Fibroblast of mammary gland (primary cell): ENCODE measurements at places on chromosomes 3 and 15.

DNA sequence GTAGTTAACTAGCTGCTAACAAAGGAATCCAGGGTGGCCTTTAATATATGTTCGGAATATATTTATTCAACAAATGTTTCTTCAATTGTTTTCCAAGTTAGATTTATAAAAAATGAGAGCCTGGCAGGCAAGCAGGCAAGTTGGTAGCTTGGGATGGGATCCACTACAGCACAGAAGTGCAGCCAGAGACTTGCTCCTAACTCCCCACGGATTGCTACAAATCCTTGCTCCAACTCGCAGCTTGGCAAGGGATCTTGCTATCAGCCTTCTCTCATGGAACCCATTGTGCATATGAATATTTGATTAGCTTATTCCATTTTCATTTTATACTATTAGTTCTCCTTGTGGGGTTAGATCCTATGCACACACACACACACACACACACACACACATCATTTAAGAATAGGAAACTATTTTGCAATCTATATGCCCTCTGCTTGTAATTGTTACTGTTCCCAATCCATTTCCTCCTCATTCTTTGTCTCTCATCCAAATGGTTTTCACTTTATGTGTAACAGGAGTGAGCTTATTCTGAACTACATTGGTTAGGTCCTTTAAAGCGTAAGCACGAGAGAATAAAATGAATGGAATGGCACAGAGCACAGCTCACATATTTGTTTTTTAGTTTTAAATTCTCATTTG is 505.6 kb downstream of the LPP start:
- DNase-seq, result peak; percentile 19

DNA sequence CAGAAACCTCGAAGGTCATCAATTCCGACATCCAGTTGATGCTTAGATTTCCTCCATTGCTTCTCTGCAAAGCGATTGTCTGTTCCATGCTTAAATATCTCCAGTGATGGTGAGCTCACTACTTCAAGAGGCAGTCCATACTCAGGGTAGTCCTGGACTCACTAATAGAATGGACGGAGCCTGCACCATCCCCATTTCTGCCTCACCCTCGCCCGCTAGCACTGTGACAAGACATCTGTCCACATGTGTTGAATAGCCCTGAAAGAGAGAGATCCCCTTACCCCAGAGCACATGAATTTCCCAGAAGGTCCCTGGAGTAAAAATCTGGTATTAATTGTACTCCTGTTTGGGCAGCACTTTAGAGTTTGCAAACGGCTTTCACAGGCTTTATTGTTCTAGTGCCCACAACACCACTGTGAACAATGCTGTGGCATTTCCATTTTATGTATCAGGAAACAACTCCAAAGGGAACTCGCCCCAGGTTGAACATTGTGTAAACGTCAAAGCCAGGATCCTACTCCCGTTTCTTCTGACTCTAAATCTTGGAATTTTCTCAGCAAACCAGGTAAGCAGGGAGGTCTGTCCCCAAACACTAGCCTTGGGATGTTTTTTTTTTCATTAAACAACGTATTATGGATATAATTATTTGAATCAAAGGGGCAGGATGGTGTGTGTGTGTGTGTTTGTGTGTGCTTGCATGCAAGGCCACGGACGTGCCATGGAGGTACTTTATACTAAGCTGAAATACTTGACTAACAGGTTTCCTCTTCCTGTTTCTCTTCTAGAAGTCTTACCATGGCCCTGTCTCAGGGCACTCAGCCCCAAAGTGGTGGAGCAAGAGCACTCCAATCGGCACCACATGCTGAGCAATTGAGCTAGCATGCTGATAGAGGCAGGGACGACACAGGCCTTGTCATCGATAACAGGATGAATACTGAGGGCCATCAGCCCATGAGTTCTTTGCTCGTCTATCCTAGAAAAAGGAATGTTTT is 198.3 kb downstream of the OPA1 start:
- DNase-seq, result no peak

DNA sequence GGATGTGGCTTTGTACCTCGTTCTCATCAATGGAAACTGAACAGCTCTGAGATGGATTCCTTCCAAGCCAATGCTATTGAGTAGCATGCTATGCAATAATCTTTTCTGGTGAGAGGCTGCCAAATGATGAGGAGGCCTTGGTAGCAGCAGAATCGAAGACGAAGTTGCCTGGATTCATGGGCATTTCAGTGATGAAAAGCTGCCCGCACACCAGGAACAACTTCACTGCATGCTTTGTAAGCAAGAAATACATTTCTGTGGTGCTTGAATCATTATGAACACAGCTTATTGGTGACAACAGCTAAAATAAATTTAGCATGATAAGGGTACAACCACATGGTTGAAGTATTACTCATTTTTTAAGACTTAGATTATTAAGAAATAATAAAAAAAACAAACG is 246.8 kb upstream of the ROBO1 start:
- no peak for DNase-seq

DNA sequence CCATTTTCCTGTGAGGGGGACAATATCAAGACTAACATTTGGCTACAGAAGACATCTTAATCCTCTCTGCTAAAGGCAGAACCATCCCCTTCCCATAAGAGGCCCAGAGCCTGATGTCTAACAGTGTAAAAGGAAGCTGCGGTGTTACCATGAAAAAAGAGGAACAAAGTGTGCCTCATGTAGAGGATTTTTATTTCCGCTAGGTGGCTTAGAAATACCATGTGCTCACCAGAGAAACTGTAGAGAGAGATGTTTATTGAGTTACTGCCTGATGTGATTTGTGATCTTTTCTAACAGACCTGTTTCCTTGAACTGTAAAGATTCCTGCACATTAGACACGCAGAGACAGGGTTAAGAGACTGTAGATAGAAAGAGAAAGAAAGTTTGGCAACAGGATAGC is 22.0 kb downstream of the OR5H15 start:
- no peak for DNase-seq

GRCh38 chr3:131549340-131549739 is 46.6 kb upstream of the MRPL3 start:
- DNase-seq, result peak; percentile 26

DNA sequence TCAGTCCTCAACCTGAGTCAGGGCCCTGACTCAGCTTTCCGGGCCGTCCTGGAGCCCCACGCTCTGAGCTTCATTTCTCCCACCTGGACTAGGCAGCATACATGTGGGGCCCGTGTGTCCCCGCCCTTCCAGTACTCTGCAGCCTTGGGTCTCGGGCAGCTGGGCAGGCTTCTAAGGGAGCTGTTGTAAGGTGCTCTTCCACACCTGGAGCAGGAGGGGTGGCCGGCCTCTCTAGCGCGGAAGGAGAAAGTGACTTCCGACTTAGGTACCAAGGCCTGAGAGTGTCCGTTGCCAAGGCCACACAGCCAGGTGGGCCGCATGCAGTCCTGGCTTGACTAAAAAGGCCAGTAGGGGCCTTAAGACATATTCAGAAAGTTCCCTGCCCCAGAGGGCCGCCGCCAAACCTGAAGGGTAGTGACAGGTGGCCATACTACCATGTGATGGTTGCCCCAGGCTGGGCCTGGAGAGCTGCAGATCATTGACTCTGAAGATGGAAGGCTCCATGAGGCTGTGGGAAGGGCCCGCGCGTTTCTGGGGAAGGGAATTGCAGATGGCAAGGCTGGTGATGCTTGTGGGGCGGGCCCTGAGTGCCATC is 9.4 kb upstream of the SEMA3B start:
- DNase-seq, result no peak

DNA sequence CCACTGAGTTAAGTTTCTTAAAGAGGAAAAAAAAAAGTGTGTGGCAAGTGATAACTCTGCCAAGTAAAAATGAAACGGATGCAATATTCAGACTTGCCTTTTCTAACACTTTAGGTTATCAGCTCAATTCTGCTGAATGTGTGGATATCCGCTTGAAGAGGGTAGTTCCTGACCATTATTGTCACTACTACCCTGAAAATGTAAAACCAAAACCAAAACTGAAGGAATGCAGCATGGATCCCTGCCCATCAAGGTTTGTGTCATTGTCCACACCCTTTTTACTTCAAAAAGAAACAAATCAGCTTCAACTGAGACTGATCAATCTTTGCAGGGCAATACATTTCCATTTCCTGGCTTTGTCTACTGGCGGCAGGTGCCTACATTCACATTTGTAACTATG is 236.1 kb downstream of the ADAMTSL3 start:
- DNase-seq, result no peak

DNA sequence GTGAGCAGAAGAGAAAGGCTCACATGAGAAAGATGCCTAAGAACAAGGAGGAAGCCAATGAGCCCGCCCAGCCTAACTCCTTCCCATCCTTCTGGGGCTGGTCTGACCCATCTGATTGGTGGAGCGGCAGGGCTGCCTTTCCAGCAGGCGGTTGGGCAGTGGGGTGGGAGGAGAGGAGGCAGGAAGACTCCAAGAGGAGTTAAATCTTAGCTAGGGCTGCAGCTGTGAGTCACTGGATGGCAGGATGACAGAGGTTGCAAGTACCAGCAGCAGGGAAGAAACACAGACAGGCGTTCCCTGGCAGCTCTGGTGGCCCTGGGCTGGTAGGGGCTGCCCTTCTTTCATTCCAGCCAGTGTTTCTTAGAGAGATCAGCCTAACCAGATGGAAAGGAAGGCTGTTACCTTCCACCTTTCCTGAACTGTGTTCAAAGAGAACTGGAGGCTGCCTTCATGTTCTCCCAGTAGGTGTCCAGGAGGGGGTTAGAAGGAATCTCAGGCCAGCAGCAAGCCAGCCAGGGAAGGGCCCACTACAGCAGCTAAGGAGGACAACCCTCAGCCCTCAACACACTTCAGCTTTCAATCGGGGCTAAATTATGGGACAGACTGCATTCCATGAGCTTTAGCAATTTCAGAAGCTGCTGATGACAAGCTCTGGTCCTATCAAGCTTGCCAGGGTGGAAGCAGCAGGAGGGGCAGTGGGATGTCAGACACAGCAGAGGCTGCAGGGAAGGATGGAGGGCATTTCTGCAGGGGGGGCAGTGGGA is 50.3 kb downstream of the CHSY1 start:
- peak; percentile 99 for DNase-seq

- DNase-seq, result no peak
These were observed 24.5 kb upstream of the KLF13 start for GRCh38 chr15:31302029-31302657.

DNA sequence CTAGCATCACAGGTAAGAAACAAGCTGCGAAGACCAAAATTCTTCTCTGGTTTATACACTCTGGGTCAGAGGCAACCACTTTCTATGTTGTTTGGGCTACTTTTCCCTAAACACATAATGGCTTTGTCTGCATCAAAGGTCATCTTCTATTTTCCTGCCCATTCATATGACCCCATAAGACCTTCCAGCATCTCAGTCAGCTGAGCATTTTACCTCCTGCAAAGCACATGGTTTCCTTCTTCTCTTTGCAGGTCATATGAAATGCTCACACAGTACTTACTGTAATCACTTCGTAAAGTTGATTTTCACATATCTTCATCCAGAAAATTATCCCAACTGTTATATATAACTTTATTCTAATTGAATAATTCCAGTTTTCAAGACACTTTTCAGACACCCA is 34.8 kb downstream of the LIPC start:
- DNase-seq, result no peak
